Aortic smooth muscle cell (primary cell): ENCODE measurements at places on chromosomes 6 and 20. TPM values are rescaled to one million over a fixed set of nuclear protein-coding genes. Genes with fewer than 3 reads are reported as not detected.

MCM9 gene
- total RNA-seq: 7.5 and 9.1 TPM in 2 replicates

MAPK13 gene
- 2.8 and 3.4 TPM in 2 replicates for total RNA-seq

RAET1L gene
- not detected in 2 replicates for total RNA-seq

TRAPPC3L gene
- 0.12 and 0.13 TPM in 2 replicates for total RNA-seq

SIRPA gene
- 5.8 and 6.3 TPM in 2 replicates for total RNA-seq

FGD2 gene
- total RNA-seq: not detected in 2 replicates

PREX1 gene
- total RNA-seq: 75.0 and 102 TPM in 2 replicates

SLC25A27 gene
- total RNA-seq: 4.4 and 6.4 TPM in 2 replicates

GNMT gene
- total RNA-seq: 0.19 TPM in 1 of 2 replicates, not detected in the other

BMP6 gene
- 5.4 and 7.9 TPM in 2 replicates for total RNA-seq

TFAP2A gene
- total RNA-seq: 0.40 and 0.44 TPM in 2 replicates

IL17F gene
- not detected in 2 replicates for total RNA-seq

BPIFB1 gene
- not detected in 2 replicates for total RNA-seq

OSBPL2 gene
- total RNA-seq: 29.6 and 29.8 TPM in 2 replicates

RAET1E gene
- total RNA-seq: 0.56 and 1.8 TPM in 2 replicates

SLPI gene
- 0.66 TPM in 1 of 2 replicates, not detected in the other for total RNA-seq

ID4 gene
- total RNA-seq: 40.4 and 67.0 TPM in 2 replicates

MPIG6B gene
- total RNA-seq: not detected in 2 replicates

KCNQ5 gene
- 6.7 and 7.5 TPM in 2 replicates for total RNA-seq

SIGLEC1 gene
- not detected in 2 replicates for total RNA-seq

HCRTR2 gene
- total RNA-seq: not detected in 2 replicates

NEURL2 gene
- 5.2 and 5.3 TPM in 2 replicates for total RNA-seq

CAGE1 gene
- 0.06 and 0.13 TPM in 2 replicates for total RNA-seq

RBPJL gene
- total RNA-seq: not detected in 2 replicates

SASH1 gene
- total RNA-seq: 89.8 and 93.0 TPM in 2 replicates

CHRNA4 gene
- total RNA-seq: not detected in 2 replicates
